PC-3 (cell line): ENCODE measurements at places on chromosomes 2 and 18. TPM values are rescaled to one million over a fixed set of nuclear protein-coding genes. Genes with fewer than 3 reads are reported as not detected.

- H3K27me3 ChIP-seq, result no peaks in the 10 kb centered on the region
- H3K4me1 ChIP-seq, result peaks cover 5% of the 10 kb centered on the region; the same call in 1 of the 2 replicates
- H3K4me3 ChIP-seq, result no peak overlapping the region
- H3K36me3 ChIP-seq, result no peaks in the 10 kb centered on the region
- peak; percentile 14 for DNase-seq
Measured at GRCh38 chr2:134308474-134309385, 54.9 kb downstream of the MGAT5 start.

Gene COBLL1
- 3.6 and 4.3 TPM in 2 replicates for total RNA-seq

DNA sequence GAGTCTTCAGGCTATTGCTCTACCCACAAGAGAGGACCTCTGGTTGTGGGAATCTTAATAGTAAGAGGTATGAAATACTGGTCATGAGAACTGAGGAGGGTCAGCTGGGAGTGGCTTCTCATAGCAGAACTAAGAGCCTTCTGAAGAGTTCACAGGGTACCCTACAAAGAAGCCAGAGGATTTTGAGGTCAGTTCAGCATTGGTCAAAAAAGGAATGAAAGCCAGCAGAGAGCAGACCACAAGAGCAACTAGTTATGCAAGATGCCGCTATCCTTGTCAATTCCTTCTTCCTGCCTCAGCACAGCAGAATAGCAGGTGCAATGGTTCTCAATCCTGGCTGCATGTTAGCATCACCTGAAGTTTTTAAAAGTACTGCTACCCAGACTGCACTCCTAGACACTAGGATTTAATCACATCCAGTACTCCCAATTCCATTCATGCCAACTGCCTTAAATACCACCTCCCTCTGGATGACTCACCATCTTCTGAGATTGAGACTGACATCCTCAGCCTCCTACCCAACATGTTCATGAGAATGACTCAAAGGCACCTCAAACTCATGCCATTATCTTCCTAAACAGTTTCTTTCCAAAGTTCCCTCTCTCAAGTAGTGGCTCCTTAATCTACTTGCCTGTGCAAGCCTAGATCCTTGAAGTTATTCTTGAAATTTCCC lies 81.0 kb upstream of the RBMS1 start:
- H3K27me3 ChIP-seq, result no peaks in the 10 kb centered on the region
- DNase-seq, result peak; percentile 78
- H3K27ac ChIP-seq, result no peak overlapping the region
- peaks cover 2% of the 10 kb centered on the region; the same call in 1 of the 2 replicates for H3K36me3 ChIP-seq
- H3K4me3 ChIP-seq, result no peak overlapping the region

Gene ALLC
- not detected in 2 replicates for total RNA-seq

- H3K4me3 ChIP-seq, result no peak overlapping the region
- peaks cover 17% of the 10 kb centered on the region for H3K4me1 ChIP-seq
- peak; percentile 73 for DNase-seq
- no peaks in the 10 kb centered on the region for H3K27me3 ChIP-seq
Measured at GRCh38 chr2:20378891-20379519, 28.4 kb upstream of the PUM2 start.
